HepG2 (cell line): ENCODE measurements at places on chromosomes 2 and 18.

DNA sequence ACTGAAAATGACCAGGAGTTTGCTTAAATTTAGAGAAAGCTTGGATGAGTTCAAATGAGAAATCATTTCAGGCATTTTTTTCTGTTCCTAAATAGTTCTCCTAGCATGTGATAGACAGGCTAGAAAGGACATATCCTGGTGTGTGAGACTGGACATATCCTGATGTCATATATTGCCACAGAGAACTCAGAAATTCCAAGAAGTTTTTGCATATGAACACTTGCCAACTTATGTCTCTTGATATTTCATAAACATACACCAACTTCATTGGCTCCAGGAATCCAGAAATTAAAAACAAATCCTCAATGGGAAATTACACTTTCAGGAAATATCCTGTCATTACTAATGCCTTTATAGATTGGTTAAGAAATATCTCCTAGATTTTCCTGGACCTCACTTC lies 2.9 kb upstream of the SERPINB4 start:
- no peak for DNase-seq

DNA sequence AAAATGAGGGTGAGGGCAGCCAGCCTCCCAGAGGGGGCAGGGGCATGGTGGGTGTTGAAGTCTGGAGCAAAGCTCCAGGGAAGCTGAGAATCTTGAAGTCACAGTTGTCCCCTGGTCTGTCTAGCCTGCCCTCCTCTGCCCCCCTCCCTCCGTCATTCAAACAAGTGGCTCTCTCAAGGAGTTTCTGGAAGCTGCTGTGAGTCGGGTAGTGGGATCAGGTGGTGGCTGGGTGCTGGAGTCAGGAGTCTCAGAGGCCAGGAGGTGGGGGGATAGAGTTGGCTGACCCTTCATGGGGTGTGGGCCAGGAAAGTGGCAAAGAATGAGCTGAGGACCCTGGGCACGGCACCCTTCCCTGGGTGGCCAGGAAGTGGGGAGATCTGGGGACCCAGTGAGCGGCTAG lies 495 bp upstream of the ASIC4 start:
- DNase-seq: no peak

DNA sequence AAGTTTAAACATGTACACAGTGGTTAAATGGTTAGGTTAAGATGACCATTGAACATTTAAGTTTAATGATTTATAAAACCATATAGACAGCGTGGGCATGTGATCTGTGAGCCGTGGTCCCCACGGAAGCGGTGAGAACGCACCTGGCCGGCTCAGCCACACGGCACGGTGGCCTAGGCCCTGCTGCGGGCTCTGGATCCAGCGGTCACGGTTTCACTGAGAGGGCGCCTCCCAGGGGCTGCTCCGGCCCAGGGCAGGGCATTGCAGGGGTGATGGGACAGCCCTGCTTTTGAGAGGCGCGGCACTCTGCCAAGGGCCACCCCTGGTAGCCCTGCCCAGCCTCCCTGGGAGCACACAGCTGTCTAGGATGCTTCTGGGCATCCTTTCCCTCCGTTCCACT lies 124.9 kb downstream of the RGPD3 start:
- no peak for DNase-seq

- no peak for DNase-seq
These were observed 22.2 kb upstream of the SLC16A14 start for GRCh38 chr2:230090967-230091366.

- no peak for DNase-seq
These were observed 130.3 kb upstream of the LYPD6 start for GRCh38 chr2:149200109-149200520.

- DNase-seq: no peak
These were observed 55.4 kb upstream of the UPP2 start for GRCh38 chr2:158046121-158046880.

- no peak for DNase-seq
These were observed 35.5 kb upstream of the HS6ST1 start for GRCh38 chr2:128354161-128354560.

- no peak for DNase-seq
These were observed 90.8 kb upstream of the HS6ST1 start for GRCh38 chr2:128409326-128410034.

GRCh38 chr2:217804791-217805667 lies 197.8 kb downstream of the TNS1 start:
- DNase-seq: no peak

- no peak for DNase-seq
These were observed 78.5 kb downstream of the EXOC6B start for GRCh38 chr2:72747344-72747743.

DNA sequence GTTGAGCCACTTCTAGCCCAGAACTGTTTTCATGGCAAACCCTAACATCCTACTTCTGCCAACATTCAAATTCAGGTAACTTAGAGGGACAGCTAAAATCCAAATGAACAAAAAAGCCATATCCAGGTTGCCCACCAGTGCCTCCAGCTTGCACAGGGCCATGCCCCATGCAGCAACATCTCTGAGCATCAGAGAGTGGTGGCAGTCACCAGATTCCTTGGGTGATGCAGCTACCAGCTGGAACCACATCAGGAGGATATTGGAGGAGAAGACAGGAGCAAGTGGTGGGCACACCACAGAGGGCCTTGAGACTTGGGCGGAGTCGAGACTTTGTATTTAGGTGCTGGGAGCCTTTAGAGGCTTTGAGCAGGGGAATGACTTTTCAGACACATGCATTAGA lies 50.5 kb downstream of the SDC1 start:
- DNase-seq: no peak

- DNase-seq: no peak
These were observed 39.8 kb upstream of the SNED1 start for GRCh38 chr2:240958366-240959213.

- DNase-seq: peak; percentile 43
These were observed 15.1 kb upstream of the ST3GAL5 start for GRCh38 chr2:85903849-85904248.

DNA sequence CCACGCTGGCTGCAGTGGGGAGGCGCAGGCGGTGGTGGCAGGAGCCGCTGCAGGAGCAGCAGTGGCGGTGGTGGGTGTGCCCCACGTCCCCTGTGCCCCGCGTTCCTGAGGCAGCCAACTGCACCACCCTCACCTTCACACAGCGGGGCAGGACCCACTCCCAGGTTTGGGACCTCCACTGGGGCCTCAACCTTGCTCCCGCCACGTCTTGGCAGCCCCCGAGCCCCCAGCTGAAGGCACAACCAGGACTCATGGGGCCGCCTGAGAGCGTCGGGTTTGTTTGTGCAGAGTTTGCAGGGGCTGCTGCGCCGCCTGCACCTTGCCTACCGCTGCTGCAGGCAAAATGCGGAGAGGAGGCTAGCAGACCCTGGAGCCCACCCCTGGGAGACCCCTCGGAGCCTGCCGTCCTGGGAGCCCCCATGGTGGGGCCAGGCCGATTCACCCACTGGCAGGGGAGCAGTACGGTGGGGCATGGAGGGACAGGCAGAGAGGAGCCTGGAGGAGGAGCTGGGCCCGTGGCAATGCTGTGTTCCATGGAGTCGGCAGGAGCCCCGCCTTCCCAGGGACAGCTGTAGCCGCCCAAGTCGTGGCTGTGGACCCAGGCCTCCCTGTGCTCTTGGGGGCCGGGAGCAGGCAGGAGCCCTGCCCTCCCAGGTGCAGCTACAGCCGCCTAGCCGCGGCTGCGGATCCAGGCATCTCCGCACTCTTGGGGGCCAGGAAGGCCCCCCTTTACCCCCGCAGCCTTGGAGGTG lies 14.7 kb upstream of the EML6 start:
- DNase-seq: no peak

DNA sequence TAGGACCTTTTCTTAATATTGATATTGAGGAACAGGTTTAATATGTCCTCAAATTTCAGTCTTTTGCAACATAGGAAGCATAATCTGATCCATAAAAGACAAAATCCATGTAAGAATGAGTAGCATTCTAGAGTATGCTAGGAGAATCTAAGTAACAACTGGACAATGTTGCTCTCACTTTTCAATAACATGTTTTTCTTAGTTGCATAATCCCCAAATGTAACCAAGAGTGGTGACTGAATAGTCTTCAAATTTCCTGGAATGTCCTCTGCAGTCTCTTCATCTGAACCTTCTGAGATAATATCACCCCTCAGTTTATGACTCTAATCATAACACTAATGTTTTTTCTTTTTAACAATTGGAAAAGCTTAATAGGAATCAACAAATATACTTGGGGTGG lies 110.0 kb upstream of the ZEB2 start:
- DNase-seq: no peak

GRCh38 chr2:50635824-50636223 lies 396.1 kb downstream of the NRXN1 start:
- no peak for DNase-seq
